ENCODE measurements at places on chromosomes 5 and 9.

- DNase-seq, result no peak
These were observed 40.3 kb downstream of the JAK2 start for GRCh38 chr9:5025416-5025815.

GRCh38 chr5:175642998-175643397, 14.9 kb upstream of the HRH2 start:
- DNase-seq, result no peak

DNA sequence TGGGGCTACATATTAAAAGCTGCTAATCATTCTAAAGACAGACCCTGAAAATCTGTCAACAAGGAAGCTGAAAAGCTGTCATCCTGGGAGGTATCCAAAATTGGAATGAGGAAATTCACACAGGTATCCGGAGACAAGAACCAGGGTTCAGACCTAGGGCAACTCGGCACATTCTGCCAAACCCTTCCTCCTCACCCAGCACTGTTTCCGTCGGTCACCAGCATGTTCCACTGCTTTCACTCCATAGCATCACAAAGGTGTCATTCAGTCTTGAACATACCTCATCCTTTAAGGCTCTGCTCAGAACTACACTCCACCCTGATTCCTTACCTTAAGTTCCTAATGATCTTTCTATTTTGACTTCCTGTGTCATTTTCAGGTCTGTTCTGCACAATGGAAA, 153.1 kb upstream of the RASA1 start:
- no peak for DNase-seq

GRCh38 chr9:118929287-118929686, 439.9 kb downstream of the BRINP1 start:
- no peak for DNase-seq

- DNase-seq, result no peak
These were observed 144.4 kb upstream of the EFNA5 start for GRCh38 chr5:107815109-107815508.

- DNase-seq, result no peak
These were observed 35.9 kb upstream of the PCSK1 start for GRCh38 chr5:96468956-96469355.

DNA sequence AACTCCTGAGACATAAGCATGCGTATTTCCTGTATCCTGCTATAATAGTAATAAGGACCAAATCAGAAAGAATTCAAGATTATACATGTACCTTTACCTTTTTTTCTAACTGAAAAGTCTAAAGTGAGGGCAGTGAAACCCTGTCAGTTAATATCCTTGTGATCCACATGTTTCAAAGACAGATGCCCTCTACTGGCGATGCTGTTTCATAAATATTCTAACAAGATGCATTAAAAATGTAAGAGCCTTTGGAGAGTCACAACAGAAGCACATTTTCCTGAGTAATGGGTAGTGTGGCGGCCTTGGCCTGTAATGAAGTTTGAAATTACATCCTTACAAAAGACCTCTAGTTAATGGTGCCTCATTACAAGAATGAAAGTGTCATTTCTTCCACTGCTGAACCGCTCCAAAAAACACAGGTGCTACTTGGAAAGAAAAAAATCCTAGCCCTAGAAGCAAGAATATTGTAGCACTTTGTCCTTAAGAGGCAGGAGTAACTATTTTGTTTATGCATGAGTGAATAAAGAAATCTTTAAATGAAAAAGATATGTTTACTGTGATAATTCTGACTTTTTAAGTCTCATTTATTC, 232.6 kb downstream of the EPB41L4A start:
- DNase-seq, result no peak

- DNase-seq, result no peak
These were observed 10.6 kb downstream of the HMCN2 start for GRCh38 chr9:130276121-130276520.
